ENCODE measurements at places on chromosomes 16 and 17. TPM values are rescaled to one million over a fixed set of nuclear protein-coding genes. Genes with fewer than 3 reads are reported as not detected.

- no peak for DNase-seq
These were observed 195.2 kb downstream of the MAP2K6 start for GRCh38 chr17:69609473-69610305.

- DNase-seq: no peak
These were observed 39.8 kb downstream of the RAB11FIP4 start for GRCh38 chr17:31431098-31431851.

POLDIP2 gene
- total RNA-seq: 65.2 TPM

DNA sequence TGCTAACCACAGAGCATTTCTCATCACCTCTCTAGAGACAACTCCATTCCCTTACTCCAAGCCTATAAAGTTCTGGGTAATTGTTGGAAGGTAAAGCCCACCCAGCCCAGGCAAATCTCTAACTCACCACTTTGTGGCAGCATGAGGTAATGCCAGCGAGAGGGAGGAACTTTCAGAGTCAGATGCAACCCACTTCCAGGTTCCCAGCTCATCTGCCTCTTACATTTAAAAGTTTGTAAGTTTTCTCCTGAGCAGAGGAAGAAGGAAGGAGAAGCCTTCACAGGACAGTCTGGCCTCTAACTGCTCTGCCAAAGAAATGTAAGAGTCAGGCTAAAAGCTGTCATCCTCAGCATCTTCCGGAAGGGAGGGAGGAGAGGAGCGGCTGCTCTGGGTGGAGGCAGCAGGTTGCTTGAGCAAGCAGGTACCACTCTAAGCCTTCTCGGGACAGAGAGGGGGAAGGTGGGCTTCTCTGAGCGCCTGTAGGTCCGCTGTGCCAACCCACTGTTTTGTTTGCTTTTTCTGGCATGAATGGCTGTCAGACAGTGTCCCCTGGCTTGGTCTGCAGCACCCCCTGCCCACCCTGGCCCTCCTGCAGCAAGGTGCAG is 1.0 kb downstream of the ZNF319 start:
- no peak for DNase-seq

DNA sequence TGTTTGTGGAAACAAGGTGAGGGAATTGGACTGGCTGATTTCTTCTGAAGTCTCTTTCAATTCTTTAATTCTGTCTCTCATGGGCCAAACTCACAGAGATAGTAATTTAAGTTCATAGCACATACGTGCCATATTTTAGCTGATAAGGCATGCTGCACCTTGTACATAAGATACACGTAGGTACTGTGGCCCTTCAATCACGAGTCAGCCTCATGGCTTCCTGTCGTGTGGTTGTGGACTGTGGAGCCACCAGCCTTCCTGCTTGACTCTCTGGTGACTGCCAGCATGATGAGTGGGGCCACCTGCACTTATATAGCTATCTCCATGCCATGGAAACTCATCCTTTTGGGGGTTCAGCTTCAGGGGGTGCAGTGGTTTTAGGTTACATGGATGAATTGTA is 25.1 kb downstream of the KSR1 start:
- DNase-seq: no peak

GRCh38 chr17:41914358-41914766 is 4.4 kb downstream of the ACLY start:
- no peak for DNase-seq

ST6GALNAC1 gene
- not detected for total RNA-seq

GRCh38 chr16:70760221-70760620 is 40.7 kb downstream of the VAC14 start:
- DNase-seq: no peak

DNA sequence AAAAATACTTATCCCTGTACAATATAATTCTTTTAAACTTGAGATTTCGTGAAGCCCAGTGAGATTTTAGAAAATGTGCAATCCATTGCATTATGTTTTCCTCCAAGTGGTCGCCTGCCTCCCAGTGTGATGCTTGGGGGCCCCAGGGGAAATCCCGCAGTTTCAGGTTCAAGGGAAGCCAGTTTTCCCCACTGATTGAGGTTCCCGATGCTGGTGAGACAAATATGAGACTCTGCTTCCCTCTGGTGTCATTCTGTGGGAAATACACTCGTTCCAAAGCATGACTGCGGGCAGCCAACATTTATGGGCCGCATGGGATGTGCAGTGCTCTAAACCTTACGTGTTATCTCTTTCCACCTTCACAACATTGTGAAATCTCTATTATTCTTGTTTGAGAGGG is 200.8 kb downstream of the PRKCB start:
- no peak for DNase-seq

ZSCAN10 gene
- total RNA-seq: not detected

CDK5R1 gene
- total RNA-seq: 9.6 TPM

- DNase-seq: no peak
These were observed 9.9 kb downstream of the LRRC3C start for GRCh38 chr17:39937447-39937846.

GRCh38 chr16:57609541-57610401 is 18.7 kb upstream of the ADGRG1 start:
- DNase-seq: no peak

DNA sequence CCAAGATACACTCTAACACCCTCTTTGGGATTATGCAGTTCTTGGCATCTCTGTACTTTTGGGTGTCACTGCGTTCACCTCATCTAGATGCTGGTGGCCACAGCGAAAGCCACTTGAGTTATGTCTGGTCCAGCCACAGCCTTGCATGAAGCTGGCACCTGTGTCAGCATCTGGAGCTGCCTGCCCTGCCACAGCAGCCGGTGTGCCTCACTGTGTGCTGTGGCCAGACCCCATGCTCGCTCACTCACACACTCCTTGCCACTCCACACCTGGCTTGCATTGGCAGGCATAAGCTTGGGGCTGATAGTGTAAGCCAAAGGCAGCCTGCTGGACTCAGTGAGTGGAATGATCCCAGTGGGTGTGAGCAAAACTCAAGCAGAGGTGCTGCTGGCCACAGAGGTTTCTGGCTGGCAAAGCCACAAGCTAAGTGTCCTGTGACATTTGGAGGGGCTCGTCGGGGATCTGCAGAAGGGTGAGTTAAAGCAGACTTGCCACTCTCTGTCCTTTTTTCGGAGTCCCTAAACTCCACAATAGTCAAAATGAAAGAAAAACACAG is 442.7 kb upstream of the CDH8 start:
- DNase-seq: no peak

OTOA gene
- 0.60 TPM for total RNA-seq

GRCh38 chr17:82226146-82226808 is 2.6 kb upstream of the SLC16A3 start:
- DNase-seq: no peak

DNA sequence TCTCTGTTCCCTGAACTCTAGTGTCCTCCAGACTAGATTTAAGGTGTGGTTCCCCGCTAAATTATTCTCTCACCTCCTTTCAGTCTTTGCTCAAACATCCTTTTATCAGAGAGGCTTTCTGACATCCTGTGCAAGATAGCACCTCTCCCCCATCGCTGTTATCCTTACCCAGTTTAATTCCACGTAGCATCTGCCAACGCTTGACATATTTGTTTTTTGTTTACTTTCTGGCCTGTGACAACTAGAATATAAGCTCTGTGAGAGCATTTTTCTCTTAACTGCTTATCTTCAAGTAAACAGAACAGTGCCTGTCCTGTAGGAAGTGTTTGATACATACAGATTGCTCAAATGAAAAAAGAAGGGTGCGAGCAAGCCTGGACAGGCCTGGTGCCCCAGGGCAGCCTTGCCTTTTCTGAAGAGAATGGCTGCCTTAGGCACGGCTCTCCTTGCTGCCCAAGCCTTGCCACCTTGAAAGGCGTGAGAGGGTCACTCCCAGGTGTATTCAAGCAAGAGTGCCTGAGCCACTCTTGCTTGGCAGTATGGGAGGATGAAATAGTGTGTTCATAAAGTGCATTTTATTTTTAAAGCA is 9.7 kb downstream of the DYNLL2 start:
- DNase-seq: no peak

- no peak for DNase-seq
These were observed 20.5 kb downstream of the CLEC16A start for GRCh38 chr16:10964891-10965326.

GRCh38 chr17:39671651-39672521 is 3.6 kb downstream of the PNMT start:
- no peak for DNase-seq

EVI2A gene
- total RNA-seq: 52.5 TPM

DNA sequence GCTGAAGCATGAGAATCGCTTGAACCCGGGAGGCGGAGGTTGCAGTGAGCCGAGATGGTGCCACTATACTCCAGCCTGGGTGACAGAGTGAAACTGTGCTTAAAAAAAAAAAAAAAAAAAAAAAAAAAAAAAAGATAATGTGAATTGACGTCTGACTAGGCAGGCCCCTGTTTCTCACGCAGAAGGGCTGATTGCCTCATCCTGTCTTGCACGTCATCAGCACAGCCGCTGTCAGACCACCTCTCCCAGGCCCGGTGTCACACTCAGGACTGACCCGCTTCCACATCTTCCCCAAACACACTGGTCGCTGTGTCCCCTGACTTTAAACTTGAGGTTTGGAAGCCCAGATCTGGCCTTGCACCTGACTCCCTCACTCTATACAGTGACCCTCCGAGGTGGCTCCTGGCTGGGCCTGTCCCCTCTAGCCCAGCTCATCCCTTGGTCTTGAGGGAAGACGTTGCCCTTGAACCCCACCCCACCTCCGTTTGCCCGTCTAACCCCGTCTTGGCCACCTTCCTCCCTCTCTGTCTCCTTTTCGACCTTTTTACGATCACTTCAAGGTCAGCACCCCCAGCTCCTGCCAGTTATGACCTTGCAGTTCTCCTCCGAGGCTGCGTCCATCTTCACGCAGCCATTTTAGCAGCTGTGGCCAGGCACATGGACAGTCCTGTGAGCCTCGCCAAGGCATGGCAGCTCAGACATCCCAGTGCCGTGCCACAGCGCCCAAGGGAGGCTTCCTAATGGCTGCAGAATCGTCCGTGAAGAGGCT is 149.9 kb upstream of the PLCG2 start:
- no peak for DNase-seq

CCL4 gene
- total RNA-seq: 82.1 TPM

ZNF629 gene
- 9.1 TPM for total RNA-seq

- no peak for DNase-seq
These were observed 15.8 kb downstream of the PGS1 start for GRCh38 chr17:78394209-78394608.

DNA sequence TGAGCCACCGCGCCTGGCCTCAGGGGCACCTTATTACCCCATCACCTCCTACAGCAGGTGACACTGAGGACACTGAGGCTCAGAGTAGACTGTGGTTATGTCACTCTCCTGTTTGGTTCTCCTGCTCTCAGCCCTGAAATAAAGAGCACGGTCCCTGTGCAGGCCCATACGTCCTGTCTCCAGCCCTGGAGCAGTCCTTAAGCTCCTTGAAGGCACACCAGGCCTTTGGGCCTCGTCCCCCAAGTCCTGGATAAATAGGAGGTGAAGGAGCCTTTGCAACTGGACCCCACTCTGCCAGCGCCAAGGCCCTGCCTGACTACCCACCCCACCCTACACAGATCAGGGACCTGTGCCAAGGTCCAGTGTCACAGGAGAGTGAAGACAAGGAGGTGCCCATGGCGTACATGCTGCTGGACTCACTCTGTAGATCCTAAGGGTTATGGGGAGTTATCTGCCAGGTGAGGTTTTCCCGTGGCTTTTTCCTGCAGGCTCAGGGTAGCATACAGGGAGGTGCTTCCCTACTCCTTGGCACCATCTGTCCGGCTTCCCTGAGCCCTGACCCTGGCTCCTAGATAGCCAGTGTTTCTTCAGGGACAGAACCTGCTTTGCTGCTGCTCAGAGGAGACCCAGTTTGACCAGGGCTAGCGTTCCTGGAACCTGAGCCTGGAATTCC is 253.2 kb downstream of the SEC14L1 start:
- no peak for DNase-seq

DNA sequence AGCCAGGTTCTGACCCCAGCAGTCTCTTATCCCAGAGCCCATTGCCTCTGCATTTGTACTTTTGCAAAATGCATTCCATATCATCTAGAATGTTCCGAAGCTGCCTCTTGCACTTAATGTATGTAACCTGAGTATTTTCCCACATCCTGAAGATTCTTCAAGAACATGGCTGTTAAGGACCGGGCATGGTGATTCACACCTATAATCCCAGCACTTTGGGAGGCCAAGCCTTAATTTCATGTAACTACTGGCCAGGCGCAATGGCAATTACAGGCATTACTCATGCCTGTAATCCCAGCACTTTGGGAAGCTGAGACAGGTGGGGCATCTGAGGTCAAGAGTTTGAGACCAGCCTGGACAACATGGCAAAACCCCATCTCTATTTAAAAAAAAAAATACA is 31.7 kb upstream of the GAN start:
- no peak for DNase-seq

CDH8 gene
- total RNA-seq: 0.69 TPM

- DNase-seq: no peak
These were observed 36.5 kb downstream of the IRF8 start for GRCh38 chr16:85935391-85935973.

GRCh38 chr17:233473-233941 is 52.1 kb upstream of the DOC2B start:
- DNase-seq: no peak

GRCh38 chr16:23512168-23512695 is 1.9 kb upstream of the GGA2 start:
- DNase-seq: no peak

- DNase-seq: no peak
These were observed 58.8 kb downstream of the SF3B3 start for GRCh38 chr16:70582280-70582978.

DNA sequence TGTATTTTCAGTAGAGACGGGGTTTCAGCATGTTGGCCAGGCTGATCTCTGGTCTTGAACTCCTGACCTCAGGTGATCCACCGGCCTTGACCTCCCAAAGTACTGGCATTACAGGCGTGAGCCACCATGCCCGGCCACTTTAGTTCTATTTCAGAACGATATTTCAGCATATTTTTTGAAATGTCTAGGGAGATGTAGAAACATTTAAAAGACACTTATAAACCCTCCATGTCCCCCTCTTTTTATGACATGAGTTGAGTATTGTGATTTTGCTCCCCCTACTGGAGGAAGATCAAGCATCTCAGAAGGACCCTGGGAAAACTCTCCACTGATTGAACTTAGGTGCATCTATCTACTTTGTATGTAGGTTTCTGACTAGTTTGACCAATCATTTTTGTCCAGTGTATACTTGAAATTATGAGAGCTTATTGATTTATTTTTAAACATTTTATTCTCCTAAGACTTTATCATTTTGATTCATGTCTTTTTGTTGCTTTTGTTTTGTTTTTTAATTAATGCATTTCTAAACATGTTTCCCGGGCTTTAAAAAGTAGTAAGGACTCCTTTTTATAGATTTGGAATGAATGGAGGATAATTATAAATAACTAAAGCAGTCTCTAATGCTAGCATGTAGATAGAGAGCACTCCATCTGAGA is 105.1 kb downstream of the CHD9 start:
- no peak for DNase-seq
